ENCODE measurements at places on chromosomes 1 and 21.

DNA sequence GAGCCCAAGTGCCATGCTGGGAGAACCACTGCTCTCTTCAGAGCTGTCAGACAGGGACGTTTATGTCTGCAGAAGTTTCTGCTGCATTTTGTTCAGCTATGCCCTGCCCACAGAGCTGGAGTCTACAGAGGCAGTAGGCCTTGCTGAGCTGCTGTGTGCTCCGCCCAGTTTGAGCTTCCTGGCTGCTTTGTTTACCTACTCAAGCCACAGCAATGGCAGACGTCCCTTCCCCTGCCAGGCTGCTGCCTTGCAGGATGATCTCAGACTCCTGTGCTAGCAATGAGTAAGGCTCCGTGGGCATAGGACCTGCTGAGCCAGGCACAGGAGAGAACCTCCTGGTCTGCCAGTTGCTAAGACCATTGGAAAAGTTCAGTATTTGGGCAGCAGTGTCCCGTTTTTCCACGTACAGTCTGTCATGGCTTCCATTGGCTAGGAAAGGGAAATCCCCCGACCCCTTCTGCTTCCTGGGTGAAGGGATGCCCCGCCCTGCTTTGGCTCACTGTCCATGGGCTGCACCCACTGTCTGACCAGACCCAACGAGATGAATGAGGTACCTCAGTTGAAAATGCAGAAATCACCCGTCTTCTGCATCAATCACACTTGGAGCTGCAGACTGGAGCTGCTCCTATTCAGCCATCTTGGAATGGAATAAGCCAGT lies 31.9 kb downstream of the CYP4B1 start:
- DNase-seq, result no peak

GRCh38 chr1:14891991-14892390 lies 261.6 kb upstream of the TMEM51 start:
- DNase-seq, result no peak

DNA sequence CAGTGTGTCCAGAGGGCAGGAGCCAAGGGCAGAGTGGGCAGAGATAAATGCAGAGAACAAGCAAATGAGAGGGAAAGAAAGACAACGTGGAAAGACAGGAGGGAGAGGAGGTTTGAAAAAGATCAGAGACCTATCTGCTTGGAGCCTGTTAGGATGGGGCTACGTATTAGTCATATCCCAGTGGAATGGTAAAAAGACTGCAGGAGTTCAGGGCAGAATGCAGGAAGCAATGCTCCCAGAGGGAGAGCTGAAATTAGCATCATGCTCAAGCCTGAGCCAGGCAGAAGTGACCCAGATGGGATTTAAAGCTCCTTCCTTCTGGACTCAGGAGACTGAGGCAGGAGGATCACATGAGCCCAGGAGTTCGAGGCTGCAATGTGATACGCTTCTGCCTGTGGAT lies 261.3 kb upstream of the CHRM3 start:
- DNase-seq, result no peak

DNA sequence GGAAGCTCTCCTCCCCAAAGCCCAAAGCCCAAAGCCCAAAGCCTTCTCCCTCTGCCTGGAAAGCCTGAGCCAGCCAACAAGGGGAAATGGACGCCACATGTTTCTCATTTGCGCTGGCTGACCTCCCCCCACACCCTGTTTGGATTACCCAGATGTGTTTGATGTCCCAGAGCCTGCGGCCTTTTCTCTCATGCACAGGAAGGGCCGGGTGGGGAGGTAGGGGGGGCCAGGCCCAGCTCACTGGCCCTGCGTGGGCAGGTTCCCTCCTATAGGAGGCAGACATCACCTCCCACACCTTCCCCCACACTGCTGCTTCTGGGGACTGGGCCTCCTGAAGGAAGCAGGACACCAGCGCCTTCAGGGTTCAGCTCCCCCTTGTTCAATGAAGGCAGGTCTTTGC lies 116.3 kb downstream of the NAV1 start:
- no peak for DNase-seq

- no peak for DNase-seq
Observed at GRCh38 chr21:15874615-15875014, 144.8 kb downstream of the USP25 start.

GRCh38 chr21:27423906-27424595 lies 457.2 kb upstream of the ADAMTS5 start:
- no peak for DNase-seq

GRCh38 chr1:178627037-178627436 lies 98.0 kb upstream of the RALGPS2 start:
- no peak for DNase-seq

DNA sequence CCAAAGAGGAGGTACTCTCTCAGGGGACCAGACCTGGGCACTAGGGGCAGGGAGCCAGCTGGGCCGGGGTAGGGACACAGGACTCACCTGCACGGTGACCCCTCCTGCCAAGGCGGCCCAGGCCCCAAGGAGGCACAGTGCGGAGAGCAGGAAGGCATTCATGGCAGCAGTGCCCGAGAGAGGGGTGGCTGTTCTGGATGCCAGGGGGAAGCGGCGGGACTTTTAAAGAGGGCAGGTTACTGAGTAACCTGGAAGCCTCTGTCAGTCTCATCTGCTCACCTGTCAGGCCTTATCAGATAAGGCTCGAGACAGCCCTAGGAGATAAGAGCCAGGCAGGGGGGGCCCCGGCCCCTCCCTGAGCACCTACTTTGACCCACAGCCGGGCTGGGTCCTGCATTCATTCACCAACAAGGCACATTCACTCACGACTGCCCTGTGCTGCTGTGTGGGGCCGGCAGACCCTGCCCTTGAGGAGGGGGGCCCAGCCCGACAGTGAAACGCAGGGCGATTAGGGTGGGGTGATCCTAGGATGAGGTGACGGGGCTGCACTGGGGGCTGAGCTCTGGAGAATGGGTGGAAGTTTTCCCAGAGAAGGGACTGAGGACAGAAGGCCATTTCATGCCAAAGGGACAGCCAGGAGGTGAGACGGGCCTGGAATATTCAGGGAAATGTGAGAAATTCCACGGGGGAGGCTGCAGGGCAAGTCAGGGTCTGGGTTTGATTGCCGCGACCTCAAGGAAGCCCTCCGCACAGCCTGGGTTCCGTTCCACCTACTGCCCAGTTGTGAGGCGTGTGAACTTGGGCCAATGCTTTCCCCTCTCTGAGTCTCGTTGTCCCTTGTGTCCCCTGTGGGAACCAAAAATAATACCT lies at the start of gene GUCA2A:
TSS of gene GUCA2A (minus strand) at position 195 of the 870 bp plus-strand sequence. CDS start at position 162, 33 bp downstream.
- DNase-seq, result no peak

DNA sequence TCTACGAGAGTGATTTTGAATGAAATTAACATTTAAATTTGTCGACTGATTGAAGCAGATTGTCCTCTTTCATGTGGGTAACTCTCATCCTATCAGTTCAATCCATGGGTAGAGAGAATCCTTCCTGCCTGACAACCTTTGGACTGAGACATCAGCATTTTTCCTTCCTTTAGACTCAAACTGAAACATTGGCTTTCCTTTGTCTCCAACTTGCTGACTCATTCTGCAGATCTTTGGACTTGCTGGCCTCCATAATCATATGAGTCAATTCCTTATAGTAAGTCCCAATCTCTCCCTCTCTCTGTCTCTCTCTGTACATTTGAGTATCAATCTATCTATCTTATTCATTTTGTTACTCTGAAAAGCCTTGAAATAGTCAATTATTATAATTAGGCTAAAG lies 416.7 kb downstream of the LRRIQ3 start:
- DNase-seq, result no peak

DNA sequence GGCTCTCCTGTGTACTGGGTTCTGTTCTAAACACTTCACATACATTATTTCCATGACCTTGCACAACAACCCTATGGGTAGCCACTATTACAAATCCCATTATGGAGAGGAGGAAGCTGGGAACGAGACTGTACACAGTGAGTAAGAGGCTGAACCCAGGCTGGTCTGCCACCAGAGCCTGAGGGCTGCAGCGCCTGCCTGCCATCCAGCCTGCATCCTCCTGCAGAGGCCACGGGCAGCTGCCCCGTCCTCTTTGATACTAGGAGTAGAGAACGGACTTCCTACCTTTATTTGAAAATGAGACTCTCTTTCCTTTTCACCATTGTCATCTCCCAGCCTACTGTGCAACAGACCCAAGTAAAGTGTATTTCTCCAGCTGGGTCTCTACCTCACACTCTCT lies 370.0 kb downstream of the HHAT start:
- DNase-seq, result no peak

- DNase-seq, result no peak
Observed at GRCh38 chr1:38246955-38247952, 200.7 kb upstream of the POU3F1 start.

DNA sequence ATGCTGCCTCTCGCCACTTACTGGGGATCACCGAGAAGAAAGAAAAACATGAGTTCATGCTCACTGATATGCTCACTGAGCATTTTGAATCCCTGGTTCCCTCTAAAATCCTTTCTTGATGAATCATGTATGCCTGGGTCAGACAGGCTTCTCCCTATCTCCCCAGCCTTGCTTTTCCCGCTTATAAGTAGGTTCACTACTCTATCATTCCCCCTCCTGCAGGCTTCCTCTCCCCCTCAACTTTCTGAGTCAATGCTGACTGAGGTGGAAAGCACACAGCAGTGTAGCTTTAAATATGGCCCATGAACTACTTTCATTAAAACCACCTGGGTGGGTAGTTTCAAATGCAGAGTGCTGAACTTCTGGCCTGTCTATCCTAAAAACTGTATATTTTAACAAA lies 41.7 kb downstream of the FMO4 start:
- DNase-seq, result no peak

DNA sequence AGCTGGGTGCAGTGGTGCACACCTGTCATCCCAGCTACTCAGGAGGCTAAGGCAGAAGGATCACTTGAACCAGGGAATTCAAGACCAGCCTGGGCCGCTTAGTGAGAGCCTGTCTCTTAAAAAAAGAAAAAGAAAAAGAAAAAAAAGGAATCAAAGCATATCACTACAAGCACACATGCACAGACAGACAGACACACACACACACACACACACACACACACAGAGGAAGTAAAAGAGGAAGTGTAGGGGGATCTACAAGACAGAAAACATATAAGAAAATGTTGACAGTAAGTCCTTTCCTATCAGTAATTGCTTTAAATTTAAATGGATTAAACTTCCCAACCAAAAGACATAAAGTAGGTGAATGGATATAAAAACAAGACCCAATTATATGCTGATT lies 180.3 kb downstream of the FAF1 start:
- no peak for DNase-seq

- no peak for DNase-seq
Observed at GRCh38 chr1:167016100-167016750, 27.1 kb downstream of the MAEL start.

DNA sequence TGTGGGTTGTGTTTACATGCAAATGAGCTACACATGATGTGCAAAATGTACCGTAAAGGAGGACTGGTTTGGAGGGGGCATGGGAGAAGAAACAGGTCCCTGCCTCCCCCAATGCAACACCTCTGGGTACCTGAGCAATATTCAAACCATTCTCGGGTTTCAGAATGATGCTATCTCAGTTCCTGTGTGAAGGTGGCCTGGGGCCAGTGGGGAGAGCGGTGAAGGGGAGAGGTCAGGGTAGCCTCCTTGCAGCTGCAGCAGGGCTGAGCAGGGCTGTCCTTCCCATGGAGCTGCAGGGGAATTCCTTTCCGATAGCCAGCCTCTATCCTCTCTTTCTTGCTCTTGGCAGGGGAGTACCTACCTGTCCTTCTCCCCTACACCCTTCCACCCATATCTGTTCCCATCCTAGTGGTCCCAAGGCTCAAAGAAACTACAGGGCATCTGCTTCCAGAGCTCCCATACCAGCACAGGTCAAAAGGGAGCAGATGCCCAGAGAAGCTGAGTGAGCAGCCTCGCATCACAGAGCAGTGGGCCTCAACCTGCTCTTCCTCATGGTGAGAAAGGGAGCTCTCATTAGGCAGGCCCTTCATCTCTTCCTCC lies 11.9 kb downstream of the MEF2D start:
- no peak for DNase-seq

DNA sequence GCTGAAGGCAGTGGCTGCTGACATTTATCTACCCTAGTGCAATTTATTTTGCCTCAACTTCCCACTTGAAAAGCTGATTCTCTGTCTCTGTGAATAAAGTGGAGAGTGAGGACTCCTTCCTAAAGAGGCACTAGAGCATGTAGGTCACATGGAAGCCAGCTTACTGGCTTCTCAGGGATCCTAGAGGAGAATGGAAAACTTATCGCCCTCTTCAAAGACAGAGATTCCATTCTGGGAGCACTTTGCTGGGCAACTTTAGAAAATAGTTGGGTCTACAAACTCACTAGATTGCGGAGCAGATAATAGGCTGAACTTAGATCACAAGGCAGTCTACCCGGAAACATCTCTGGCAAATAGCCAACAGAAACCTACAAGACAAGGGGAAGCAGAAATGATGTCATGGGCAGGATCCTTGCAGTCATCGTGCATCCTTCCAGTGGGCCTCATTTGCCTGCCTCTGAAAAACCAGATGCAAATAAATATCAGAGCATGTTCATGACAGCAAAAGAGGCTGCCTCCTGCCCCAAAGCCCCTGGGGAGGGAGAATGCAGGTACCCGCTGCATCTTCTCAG lies 104.8 kb upstream of the BARHL2 start:
- no peak for DNase-seq

- no peak for DNase-seq
Observed at GRCh38 chr1:79614762-79615161, 608.2 kb upstream of the ADGRL4 start.

DNA sequence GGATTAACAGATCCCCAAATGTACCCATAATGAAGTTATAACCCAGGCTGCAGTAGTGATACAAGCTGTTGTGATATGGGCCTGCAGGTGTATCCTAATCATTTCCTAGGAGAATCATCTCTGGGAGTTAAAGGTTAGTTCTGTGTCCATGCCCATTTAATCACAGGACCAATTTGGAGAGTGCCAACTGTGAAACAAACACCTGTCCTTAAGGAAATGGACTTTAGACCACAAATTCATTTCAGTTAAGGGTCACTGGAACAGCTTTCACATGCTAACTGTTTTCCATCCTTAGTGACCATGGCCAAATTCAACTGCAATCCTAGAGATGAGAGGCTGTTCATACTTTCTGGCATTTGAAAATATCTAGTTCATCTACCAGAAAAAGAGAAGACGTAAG lies 160.9 kb downstream of the GPATCH2 start:
- DNase-seq, result no peak

- DNase-seq, result no peak
Observed at GRCh38 chr21:29449306-29449950, 150.7 kb downstream of the BACH1 start.

GRCh38 chr1:121558514-121558913 lies 373.7 kb downstream of the SRGAP2C start:
- DNase-seq, result no peak

- no peak for DNase-seq
Observed at GRCh38 chr1:168887381-168887780, 158.4 kb upstream of the DPT start.

GRCh38 chr1:17765444-17766411 lies 10.6 kb downstream of the ACTL8 start:
- no peak for DNase-seq

DNA sequence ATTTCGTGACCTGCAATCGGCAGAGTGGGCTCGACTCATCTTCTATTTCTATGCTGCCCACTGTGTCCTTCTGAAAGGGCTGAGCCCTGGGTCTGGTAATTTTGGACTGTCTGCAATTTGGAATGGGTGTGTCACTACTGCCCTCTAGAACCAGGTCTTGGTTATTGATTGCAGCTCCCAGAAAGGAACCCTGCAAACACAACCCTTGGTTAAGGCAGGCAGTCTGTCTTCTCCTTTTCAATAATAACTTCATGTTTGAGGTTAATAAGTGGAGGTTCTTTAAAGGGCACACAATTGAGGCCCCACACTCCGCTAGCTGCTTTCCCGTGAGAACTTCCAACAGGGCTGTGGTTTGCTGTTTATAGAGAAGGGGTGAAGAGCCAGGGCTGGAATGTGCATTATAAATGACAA lies 79.9 kb upstream of the LYST start:
- no peak for DNase-seq

GRCh38 chr1:8598783-8599182 lies 218.7 kb downstream of the RERE start:
- DNase-seq, result no peak

Measured in activated T-cell treated with anti-CD3 and anti-CD28 coated beads for 4 hours (primary cell).